ENCODE measurements at places on chromosomes 13 and 19.
A peak's percentile ranks its signal among the peaks of the same experiment; 100 is the strongest.

GRCh38 chr13:80251403-80251802 is 89.5 kb downstream of the SPRY2 start:
- no peak for DNase-seq

GRCh38 chr13:48403913-48404312 is 9.0 kb downstream of the LPAR6 start:
- DNase-seq: no peak

- DNase-seq: no peak
Observed at GRCh38 chr13:28679628-28680027, 20.7 kb downstream of the POMP start.

- DNase-seq: no peak
Observed at GRCh38 chr13:42610649-42611048, 36.7 kb downstream of the TNFSF11 start.

DNA sequence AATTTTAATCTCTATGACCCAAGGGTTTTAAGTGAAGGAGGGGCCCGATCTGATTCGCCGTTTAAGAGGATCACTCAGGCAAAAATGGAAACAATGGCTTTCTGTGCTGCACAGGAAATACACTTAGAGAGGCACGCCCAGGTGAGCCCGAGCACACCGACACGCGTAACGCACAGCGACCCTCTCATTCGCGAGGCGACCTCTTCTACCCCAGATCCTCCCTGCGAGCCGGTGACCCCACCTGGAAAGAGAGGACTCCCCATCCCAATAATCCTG is 216 bp downstream of the SH2D3A start:
- no peak for DNase-seq

DNA sequence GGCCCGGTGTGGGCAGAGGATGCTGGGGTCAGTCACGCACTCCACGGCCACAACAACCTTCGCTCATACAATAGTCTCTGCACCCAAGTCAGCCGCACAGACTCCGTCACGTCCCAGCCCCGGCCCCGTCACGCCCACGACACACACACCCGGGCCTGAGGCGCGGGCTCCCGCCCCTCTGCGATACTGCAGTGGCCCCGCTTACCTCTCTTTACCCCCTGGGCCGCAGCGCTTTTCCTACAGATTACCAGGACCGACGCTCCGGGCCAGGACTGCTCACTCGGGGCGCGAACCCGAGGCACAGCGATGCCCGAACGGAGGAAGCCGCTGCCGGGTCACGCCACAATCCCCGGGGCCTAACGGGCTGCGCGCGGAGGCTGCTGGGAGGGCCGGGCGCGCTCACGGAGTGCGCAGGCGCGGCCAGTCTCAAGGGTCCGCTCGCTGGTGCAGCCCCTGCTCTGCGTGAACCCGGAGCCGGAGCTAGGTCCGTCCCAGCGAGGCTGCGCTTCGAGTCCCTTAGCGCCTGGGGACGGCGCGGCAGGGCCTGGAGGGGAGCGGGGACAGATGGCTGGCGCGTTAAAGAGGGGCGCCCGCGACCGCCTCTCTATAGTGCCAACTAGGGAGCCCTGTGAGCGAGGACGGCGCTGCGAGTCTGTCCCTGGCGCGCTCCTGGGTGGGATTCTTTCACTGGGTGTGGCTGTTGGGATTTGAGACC is at the start of gene ZFP82:
Gene ZFP82 (minus strand): TSS at position 358 of the 715 bp plus-strand sequence. CDS start 8,855 bp downstream, outside the sequence.
- DNase-seq: peak; percentile 69

- DNase-seq: no peak
Observed at GRCh38 chr13:98461486-98462240, 115.2 kb downstream of the STK24 start.

GRCh38 chr19:56837004-56837403 is 3.5 kb downstream of the PEG3 start:
- DNase-seq: no peak

- DNase-seq: no peak
Observed at GRCh38 chr19:33488826-33489225, 32.8 kb downstream of the PEPD start.

DNA sequence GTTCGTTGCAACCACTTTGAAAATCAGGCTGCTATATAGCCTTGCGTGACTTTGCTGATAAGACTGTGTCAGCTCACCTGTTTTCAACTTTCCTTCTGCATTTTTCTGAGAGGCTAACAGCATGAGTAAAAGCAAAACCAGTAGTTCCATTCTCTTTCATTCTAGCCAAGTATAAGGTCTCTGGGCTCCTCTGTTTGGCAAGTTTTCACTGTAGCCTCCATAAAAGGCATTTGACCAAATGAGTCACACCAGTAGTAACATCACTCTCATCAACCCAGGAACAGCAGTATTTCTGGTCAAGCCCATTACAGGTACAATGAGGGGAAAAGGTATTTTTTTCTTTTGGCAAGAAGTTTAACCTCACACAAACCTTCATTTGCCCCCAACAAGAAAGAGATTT is 1149.8 kb upstream of the MIR17HG start:
- DNase-seq: no peak

DNA sequence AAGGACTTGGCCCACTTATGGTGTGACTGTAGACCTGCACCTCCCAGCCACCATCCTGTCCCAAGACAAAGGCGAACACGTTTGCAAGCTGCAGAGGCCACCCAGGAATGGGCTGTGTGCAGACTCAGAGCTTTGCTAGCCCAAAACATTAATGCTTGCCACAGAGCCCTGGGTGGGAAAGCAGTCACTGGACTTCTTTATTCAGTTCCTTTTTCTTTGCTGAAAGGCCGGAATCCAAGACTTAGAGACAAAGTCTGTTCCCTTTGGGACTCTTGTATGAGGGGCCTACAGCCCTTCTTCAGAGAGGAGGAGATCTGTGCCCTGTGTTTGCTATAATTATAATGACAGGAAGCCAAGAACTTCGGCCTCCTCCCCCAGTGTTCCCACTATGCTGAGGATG is 167.8 kb downstream of the DLEU7 start:
- no peak for DNase-seq

DNA sequence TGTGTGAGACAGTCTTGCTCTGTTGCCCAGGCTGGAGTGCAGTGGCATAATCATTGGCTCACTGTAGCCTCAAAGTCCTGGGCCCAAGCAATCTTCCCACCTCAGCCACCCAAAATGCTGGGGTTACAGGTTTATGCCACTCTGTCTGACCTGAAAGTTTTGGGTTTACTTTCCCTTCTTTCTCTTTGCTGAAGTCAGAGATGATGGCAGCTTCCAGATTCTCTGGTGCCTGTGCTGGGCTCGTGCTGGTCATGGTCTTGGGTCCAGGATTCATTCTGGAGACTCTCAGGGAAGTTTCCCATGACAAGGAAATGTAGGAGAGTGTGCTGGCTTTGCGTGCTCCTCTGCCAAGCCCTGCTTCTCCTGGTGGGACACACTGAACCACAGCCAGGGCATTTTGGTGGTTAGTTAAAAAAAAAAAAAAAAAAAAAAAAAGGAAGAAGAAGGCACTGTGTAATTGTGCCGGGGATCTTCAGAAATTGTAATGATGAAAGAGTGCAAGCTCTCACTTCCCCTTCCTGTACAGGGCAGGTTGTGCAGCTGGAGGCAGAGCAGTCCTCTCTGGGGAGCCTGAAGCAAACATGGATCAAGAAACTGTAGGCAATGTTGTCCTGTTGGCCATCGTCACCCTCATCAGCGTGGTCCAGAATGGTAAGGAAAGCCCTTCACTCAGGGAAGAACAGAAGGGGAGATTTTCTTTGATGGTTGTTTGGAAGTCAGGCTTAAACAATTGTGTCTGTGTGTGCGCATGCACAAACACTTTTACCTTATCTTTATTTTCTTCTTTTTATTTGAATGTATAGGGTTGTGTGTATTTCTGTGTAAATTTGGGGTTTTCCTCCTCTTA is at the start of gene ALOX5AP:
Gene ALOX5AP (plus strand): TSS at position 519 of the 847 bp plus-strand sequence. CDS start 63 bp downstream, at position 582.
- peak; percentile 65 for DNase-seq

DNA sequence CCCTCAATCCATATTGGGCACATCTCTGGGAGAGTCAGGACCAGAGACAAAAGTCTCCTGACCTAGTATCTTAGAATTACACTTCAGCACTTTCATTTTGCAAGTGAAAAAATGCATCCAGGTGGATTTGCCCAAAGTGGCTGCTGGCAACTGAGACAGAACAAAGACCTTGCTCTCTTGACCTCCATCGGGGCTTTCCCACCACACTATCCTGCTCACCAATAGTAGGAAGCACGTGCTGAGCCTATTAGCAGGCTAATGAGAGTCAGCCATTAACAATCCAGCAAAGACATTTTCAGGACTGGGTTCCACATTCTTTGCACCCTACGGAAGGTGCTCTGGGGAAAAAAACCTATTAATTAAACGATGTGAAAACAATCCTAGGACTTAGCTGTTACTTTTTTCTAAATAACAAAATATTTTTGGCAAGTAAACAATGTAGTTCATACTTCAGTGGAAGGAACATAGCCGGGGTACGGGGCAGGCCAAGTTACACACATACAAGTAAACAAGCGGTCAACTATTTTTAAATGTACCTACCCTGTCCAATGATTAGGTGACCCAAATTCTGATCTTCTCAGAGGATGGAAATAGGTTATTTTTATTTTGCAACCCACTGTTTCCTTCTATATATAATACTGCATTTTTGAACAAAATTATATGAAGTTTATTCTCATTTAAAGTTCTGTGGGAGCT is 78.6 kb downstream of the CDADC1 start:
- DNase-seq: no peak

- no peak for DNase-seq
Observed at GRCh38 chr13:109055850-109056249, 426.4 kb downstream of the MYO16 start.

DNA sequence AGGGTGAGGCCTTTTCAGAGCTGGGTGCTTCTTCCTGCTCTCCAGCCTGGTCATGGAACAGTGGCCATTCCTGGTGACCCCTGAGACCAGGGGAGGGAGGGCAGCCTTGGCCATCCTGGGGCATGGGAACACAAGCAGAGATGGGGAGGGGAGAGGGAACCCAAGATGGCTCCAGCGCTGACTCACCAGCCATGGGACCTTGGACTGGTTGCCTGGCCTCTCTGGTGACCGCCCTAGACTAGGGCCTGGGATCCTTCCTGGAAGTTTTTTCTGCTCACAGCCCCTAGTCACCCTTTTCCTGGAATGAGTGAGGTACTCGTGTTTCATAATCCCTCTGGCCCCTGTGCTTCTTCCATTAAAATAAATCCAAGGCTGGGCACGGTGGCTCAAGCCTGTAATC is 3.3 kb upstream of the OPA3 start:
- DNase-seq: no peak

DNA sequence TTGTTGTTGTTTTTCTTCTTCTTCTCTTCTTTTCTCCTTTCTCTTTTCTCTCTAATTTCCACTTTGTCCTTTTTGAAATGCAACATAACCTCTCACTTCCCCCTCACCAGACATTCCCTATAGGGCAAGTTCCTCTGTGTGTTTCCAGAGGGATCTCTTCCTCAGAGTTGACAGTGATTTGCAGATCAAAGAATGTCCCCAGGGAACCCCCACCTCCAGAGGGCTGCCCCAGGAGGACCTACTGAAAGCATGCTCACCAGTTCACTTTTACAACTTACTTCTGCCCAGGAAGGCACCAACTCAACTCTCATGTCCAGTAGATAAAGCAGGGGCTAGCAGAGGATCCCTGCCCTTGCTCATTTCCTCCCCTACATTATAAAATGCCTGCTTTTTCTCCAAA is 1648.0 kb downstream of the PCDH9 start:
- no peak for DNase-seq

- DNase-seq: no peak
Observed at GRCh38 chr19:14090509-14091080, at the start of gene SAMD1. TSS of gene SAMD1 (minus strand) at chr19:14090751.

GRCh38 chr13:105805892-105806627 is 729.4 kb downstream of the EFNB2 start:
- no peak for DNase-seq

- no peak for DNase-seq
Observed at GRCh38 chr19:42176649-42176989, 40.9 kb downstream of the DEDD2 start.

GRCh38 chr13:67008075-67008668 is 222.0 kb downstream of the PCDH9 start:
- DNase-seq: no peak

GRCh38 chr13:30480292-30480950 is 14.7 kb upstream of the HMGB1 start:
- no peak for DNase-seq

Data from GM12864 (cell line).